ENCODE measurements at places on chromosomes 7 and 10. TPM values are rescaled to one million over a fixed set of nuclear protein-coding genes. Genes with fewer than 3 reads are reported as not detected.

C7orf33 gene
- total RNA-seq: not detected

NSUN6 gene
- total RNA-seq: 15.0 TPM

CSGALNACT2 gene
- 30.2 TPM for total RNA-seq

- no peak overlapping the region for H3K27ac ChIP-seq
- DNase-seq: no peak
- no peaks in the 10 kb centered on the region for H3K4me1 ChIP-seq
- no peaks in the 10 kb centered on the region for H3K27me3 ChIP-seq
These were observed 126.7 kb upstream of the WNT16 start for GRCh38 chr7:121202125-121202524.

FAM131B gene
- total RNA-seq: 1.9 TPM

GRCh38 chr10:51080311-51081006 is 6.2 kb downstream of the PRKG1 start:
- H3K36me3 ChIP-seq: no peaks in the 10 kb centered on the region
- DNase-seq: no peak
- no peak overlapping the region for H3K27ac ChIP-seq
- peaks cover 9% of the 10 kb centered on the region for H3K27me3 ChIP-seq
- no peaks in the 10 kb centered on the region for H3K4me1 ChIP-seq

GRCh38 chr10:71585564-71586290 is 133.9 kb downstream of the C10orf105 start:
- no peak for DNase-seq
- no peaks in the 10 kb centered on the region for H3K27me3 ChIP-seq
- no peaks in the 10 kb centered on the region for H3K36me3 ChIP-seq
- H3K27ac ChIP-seq: no peak overlapping the region
- no peaks in the 10 kb centered on the region for H3K4me1 ChIP-seq

GRCh38 chr10:116912162-116912561 is 62.9 kb downstream of the ENO4 start:
- no peak overlapping the region for H3K4me3 ChIP-seq
- DNase-seq: no peak
- peaks cover 3% of the 10 kb centered on the region for H3K27me3 ChIP-seq
- no peaks in the 10 kb centered on the region for H3K36me3 ChIP-seq
- H3K4me1 ChIP-seq: no peaks in the 10 kb centered on the region

DNA sequence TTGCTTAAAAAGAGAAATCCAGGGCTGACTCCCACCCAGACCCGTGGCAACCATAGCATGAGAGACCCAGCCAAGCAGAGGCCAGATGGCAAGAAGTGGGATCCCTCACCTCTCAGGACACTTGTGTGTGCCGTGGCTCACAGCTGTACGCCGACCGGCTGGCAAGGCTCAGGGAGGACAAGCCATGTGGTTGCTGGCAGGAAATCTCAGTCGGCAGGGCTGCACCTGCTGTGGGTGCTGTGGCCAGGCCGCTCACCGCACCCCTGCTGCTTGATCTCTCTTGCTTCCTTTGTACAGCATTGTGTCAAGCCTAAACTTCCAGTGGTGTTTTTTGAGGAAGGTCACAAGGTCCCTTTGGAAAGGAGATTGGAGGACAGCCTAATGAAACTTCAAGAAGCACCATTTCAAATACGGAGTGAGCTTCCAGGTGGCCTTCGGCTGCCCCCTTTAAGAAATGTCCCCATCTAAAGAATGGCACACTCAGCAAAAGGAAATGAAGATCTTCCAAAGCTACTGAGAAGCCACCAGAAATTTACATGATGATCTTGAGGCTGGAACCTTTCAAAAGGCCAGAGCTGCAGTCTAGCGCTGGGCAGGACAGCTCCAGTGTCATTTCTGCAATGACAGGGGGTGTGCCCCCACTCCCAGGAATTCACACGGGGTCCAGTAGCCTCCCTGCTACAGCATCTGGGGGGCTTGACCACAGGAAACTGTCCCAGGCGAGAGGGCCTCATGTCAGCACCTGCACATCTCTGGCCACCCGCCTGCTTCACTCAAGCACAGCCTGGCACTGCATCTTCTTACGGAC is 409.0 kb upstream of the MGMT start:
- H3K27ac ChIP-seq: no peak overlapping the region
- no peak overlapping the region for H3K4me3 ChIP-seq
- H3K36me3 ChIP-seq: no peaks in the 10 kb centered on the region
- DNase-seq: peak; percentile 59

PDE1C gene
- total RNA-seq: not detected

TTYH3 gene
- 14.8 TPM for total RNA-seq

- no peak for DNase-seq
- peaks cover 35% of the 10 kb centered on the region for H3K4me1 ChIP-seq
- H3K36me3 ChIP-seq: peaks cover 40% of the 10 kb centered on the region
- no peak overlapping the region for H3K4me3 ChIP-seq
These were observed 11.8 kb downstream of the COG5 start for GRCh38 chr7:107551936-107552335.

DNA sequence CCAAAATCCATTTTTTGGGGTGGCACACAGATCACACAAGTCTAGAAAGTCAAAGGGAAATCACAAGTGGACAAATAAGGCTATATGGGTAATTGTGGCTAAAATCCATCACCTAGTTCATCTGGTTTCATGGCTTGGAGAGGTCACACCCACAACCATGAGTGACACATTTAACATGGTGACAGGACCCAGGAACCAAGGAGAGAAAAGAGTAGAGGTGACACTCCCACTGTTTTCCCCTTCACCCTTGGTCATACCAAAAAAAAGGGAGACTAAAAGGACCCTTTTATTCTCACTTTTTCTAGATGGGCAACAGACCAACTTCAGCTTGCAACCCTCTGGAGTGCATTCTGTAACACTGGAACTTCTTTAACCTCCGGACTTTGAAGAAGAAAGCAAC is 46.2 kb upstream of the ZNF107 start:
- no peak overlapping the region for H3K27ac ChIP-seq
- H3K27me3 ChIP-seq: no peaks in the 10 kb centered on the region
- no peak for DNase-seq
- no peaks in the 10 kb centered on the region for H3K36me3 ChIP-seq

DPYSL4 gene
- total RNA-seq: 7.0 TPM

JCAD gene
- not detected for total RNA-seq

ACHE gene
- total RNA-seq: not detected

STOX1 gene
- 0.36 TPM for total RNA-seq

CALHM1 gene
- total RNA-seq: not detected

WDR86 gene
- total RNA-seq: 0.43 TPM

DNA sequence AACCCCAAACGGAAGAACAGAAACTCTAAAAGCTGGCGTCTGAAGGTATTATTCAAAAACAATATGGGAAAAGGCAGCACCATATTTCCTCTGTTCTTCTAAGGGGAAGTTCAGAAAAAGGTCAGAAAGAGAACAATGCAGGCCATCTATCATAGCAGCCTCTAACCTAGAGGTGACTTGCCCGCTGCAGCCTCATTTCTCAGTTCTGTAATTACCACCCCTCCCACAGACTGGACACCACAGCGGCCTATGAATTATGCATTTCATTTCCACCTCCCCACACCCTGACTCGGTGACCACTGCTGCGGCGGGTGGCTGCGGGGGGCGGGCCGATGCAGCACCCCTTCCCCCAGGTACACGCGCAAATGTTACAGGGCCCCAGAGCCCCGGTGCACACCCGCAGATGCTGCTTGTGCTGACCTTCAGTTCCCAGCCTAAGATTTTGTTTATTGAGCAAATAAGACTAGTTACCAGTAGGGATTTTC is 125.5 kb downstream of the CLEC2L start:
- peaks cover 49% of the 10 kb centered on the region for H3K4me1 ChIP-seq
- H3K36me3 ChIP-seq: no peaks in the 10 kb centered on the region
- peak overlapping the region; percentile 46 for H3K4me3 ChIP-seq
- peak; percentile 79 for DNase-seq
- H3K27ac ChIP-seq: peak overlapping the region; percentile 30
- H3K27me3 ChIP-seq: no peaks in the 10 kb centered on the region

DNA sequence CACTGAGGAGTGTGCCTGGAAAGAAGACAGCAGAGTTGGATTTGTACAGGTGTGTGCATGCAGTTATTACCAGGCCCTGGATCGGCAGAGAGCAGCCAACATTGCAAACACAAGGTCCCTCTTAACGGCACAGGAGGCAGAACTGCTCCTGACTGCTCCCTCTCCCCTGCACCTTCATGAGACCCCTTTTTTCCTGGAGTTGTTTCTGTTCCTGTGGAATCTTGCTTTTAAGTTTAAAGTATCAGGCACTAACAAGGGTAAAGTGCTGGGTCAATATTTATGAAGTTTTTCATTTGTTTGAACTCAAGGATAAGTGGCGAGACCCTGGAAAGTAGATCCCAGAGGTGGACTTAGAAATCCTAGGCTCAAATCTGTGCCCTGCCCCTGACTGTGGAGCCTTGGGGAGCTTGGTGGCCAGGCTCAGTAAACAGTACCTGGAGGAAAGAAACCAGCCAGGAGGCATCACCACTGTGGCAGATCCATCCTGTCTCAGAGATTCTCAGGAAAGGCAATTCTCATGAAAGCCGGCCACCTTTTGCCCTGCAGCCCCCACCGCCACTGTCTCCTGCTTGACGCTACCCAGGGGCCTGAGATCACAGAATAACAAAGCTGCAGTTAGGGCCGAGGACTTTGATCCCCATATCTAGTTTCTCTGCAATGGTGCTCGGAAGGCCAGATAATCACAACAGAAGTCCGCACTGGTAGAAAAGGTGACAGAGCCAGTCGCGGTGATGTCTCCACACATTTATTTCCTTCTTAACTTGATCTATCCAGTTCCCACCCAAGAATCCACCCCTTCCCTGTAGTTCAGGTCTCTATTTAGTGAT is 36.7 kb downstream of the DDC start:
- peaks cover 10% of the 10 kb centered on the region for H3K27me3 ChIP-seq
- H3K4me3 ChIP-seq: no peak overlapping the region
- DNase-seq: no peak
- no peak overlapping the region for H3K27ac ChIP-seq
- H3K36me3 ChIP-seq: no peaks in the 10 kb centered on the region
- H3K4me1 ChIP-seq: peaks cover 16% of the 10 kb centered on the region

DNA sequence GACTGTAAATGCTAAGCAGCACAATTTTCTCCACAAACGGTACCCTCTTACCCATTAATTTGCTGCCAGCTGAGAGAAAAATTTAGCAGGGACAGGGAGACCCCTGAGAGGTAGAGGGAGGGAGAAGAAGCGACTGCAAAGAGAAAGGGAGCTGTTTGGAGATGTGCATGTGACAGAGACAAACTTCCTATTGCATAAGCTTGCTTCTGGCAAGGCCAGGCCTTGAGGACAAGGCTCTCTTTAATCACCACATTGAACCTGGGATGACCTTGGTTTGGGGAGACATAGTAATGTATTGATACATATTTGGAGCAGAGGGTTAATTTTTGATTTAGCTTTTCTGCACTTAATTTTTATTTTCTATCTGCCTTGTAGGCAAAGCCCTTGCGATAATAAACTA is 31.1 kb upstream of the HIBADH start:
- no peaks in the 10 kb centered on the region for H3K4me1 ChIP-seq
- H3K36me3 ChIP-seq: no peaks in the 10 kb centered on the region
- H3K27me3 ChIP-seq: peaks cover 3% of the 10 kb centered on the region
- no peak for DNase-seq

GRCh38 chr10:70599791-70600190 is 2.8 kb downstream of the PRF1 start:
- DNase-seq: no peak
- H3K4me1 ChIP-seq: peaks cover 25% of the 10 kb centered on the region

HYAL4 gene
- total RNA-seq: 0.34 TPM
